ENCODE measurements at places on chromosomes 5 and 9.

- DNase-seq, result no peak
These were observed 6.0 kb downstream of the RPL37 start for GRCh38 chr5:40828690-40829661.

DNA sequence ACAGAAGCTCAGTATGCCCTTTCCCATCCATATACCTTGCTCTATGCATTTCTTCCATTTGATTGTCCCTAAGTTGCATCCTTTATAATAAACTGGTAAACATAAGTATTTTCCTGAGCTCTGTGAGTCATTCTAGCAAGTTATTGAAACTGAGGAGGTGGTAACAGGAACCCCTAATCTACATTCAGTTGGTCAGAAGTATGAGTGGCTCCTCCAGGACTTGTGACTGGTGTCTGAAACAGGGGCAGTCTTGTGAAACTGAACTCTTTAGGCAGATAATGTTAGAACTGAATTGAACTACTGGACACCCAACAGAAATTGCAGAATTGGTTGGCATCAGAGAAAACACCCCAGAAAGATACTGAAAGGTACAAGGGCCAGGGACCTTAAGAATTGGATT lies 133.1 kb upstream of the POU5F2 start:
- DNase-seq, result no peak

- peak; percentile 47 for DNase-seq
These were observed 86.0 kb downstream of the GCNT4 start for GRCh38 chr5:74966141-74967026.

DNA sequence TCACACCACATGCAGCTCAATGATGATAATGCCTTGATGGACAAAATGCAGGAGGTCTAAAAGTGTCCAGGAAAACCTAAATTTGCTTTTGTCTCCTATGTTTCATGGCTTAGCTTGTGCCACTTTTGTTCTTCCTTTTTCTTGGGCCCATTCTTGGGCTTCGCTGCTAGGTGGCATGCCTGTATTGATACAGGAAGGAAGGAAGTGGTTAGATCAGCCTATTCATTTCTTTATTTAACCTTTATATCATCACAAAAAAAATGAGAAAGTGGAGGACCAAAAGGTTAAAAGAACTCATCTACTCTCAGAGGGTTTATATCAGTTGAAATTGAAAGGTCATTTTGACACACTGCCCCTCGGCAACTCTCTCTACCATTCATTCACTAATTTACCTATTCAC lies 260.2 kb downstream of the ARHGAP26 start:
- no peak for DNase-seq

GRCh38 chr5:112186401-112186990 lies 232.6 kb downstream of the EPB41L4A start:
- peak; percentile 59 for DNase-seq

DNA sequence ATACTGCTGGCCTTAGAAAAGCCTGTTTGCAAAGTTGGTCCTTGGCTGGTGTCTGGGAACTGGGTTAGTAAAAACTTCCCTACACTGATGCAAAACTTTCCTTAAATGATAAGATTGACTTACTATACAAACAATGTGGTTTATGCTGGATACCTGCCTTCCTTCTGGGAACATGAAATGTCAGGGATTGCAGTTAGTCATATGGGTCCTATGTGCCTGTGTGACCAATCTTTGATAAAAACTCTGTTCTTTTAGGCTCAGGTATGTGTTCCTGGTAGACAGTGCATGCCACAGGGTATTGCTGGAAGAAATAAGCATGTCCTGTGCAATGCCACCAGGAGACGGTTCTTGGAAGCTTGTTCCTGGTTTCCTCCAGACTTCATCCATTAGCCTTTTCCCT lies 173.3 kb downstream of the RMI1 start:
- no peak for DNase-seq

DNA sequence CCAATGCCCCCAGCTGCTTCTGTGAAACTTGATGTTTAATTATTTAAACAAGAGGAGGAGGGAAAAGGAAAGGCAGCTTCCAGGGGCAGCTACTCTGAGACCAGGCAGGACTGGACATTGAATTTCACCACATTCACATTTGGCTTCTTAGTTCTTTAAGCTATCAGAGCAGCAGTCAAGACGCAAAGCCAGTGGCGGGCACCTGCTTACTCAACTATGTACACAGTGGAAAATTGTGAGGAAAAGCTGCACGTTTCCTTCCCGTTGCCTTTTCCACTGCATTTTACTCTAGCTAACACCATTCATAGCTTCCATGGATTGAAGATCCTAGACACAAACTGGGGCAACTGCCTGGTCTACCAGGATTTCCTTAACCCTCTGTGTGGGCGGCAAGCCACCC lies 200.3 kb downstream of the ERCC6L2 start:
- no peak for DNase-seq

DNA sequence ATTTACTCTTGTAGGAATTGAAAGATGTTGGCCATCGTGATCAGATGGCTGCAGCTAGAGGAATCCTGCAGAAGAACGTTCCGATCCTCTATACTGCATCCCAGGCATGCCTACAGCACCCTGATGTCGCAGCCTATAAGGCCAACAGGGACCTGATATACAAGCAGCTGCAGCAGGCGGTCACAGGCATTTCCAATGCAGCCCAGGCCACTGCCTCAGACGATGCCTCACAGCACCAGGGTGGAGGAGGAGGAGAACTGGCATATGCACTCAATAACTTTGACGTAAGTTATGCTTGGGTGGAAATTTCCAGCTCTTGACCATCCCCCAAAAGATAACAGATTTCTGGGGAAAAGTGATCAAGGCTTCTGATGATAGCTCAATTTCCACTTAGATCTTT lies 50.6 kb downstream of the LRRTM2 start:
- DNase-seq, result no peak

- DNase-seq, result no peak
These were observed 232.0 kb downstream of the ROR2 start for GRCh38 chr9:91718071-91718470.

GRCh38 chr9:87004016-87004415 lies 56.7 kb upstream of the GAS1 start:
- DNase-seq, result no peak

DNA sequence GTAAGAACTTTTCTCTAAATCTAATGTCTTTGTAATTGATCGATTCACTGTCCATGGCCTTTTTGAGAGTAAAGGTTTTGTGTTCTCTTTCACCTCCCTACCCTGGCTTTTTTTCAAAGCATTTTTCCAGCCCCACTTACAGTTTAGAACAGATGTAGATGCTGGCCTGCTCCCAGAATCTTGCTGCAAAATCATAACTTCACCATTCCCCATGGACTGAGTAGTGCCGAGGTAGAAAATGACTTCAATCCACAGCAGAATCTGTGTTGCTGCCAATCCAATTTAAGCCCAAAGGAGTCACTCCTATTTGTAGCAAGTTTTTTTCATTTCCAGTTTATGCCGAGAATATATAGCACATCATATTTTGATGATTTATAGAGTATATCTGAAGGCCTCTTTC lies 46.5 kb upstream of the CEMIP2 start:
- DNase-seq, result no peak

DNA sequence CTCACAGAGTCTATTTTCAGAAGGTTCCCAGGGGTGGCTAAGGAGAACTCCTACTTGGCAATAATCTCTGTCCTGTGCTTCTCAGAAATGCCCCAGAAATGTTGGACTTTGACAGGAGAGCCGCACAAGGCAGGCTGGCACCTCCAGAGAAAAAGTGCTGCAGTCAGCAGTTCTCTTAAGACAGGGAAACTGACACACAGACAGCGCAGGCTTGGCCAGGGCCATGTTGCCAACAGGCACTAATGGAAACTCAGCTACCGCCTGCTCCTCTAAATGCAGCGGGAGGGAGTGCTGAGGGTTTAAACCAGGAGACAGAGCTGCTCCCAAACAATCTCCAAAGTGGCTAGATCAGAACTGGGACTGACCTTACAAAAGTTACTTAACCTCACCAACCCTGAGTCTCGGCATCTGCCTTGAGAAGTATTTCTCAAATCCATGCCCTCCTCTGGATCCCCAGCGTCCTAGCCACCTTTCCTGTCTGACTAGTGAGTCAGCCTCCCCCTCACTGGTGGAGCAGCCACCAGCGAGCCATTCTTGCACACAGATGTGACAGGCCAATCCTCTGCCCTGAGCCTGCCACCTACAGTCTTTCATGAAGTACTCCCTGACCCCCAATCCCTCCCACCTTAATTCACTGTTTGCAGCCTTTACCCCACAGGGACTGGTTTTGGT lies 186.4 kb downstream of the CDK5RAP2 start:
- no peak for DNase-seq
